ENCODE measurements at places on chromosomes 16 and 17. TPM values are rescaled to one million over a fixed set of nuclear protein-coding genes. Genes with fewer than 3 reads are reported as not detected.

The COASY gene
- 51.7 TPM for total RNA-seq

The HOXB1 gene
- total RNA-seq = not detected

DNA sequence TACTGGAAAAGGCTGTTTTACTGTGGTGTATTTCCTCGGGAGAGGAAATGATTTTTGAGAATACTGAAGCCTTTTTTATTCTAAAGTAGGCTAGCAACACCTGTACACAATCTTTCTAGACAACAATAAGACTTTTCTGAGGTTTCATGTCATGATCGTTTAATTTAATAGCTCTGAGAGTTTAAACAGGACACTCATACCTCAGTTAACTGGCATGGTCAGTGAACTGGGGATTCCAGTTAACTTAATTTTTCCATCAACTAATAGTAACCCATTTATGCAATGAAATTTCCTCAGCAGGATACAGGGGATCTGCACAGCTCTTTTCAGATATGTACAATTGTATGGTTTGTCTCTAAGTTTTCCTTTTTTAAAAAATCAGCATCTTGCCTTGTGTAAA lies 262.6 kb downstream of the NTN1 start:
- no peak overlapping the region for H3K4me3 ChIP-seq
- DNase-seq = no peak
- peaks cover 6% of the 10 kb centered on the region for H3K4me1 ChIP-seq
- H3K36me3 ChIP-seq = no peaks in the 10 kb centered on the region
- H3K27me3 ChIP-seq = no peaks in the 10 kb centered on the region

DNA sequence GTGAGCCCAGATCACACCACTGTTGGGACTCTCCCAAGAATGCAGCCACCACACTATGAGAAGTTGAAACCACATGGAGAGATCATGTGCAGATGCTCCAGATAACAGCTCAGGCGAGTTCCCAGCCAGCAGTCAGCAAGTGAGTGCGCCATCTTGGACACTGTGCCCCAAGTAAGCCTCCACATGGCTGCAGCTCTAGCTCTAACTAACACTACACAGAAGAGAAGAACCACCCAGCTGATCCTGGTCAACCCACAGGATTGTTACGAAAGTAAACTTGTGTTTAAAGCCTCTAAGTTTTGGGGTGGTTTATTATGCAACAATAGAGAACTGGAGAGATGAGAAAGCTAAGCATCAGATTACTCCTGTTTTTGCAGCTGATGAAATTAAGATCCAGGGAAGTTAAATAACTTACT lies 25.8 kb downstream of the SLC38A7 start:
- H3K27ac ChIP-seq = no peak overlapping the region
- H3K36me3 ChIP-seq = no peaks in the 10 kb centered on the region
- DNase-seq = no peak
- H3K4me3 ChIP-seq = no peak overlapping the region
- H3K4me1 ChIP-seq = peaks cover 3% of the 10 kb centered on the region

- H3K27ac ChIP-seq = no peak overlapping the region
- H3K4me1 ChIP-seq = no peaks in the 10 kb centered on the region
- H3K36me3 ChIP-seq = no peaks in the 10 kb centered on the region
- H3K4me3 ChIP-seq = no peak overlapping the region
Observed at GRCh38 chr16:63702981-63703590, 1418.8 kb downstream of the CDH11 start.
